ENCODE measurements at places on chromosomes 4 and X.

DNA sequence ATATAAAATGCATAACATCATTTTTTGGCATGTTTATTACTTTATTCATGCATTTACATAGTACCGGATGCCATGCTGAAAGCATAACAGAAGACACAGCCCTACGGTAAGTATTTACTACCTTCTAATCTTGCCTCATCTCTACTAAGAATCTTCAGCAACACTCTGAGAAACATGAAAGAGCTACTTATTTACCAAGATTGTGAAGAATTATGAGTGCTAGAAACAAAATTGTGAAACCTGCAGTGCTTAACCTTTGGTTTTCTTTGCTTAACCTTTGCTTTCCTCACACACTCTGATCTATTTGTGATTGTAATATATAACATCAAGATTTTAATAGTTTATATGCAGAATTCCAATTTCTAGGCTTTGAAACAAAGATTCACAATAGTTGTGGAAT is 7.4 kb downstream of the ANTXR2 start:
- no peak for DNase-seq

GRCh38 chrX:15399962-15400391 is 15.8 kb upstream of the VEGFD start:
- no peak for DNase-seq

- no peak for DNase-seq
Observed at GRCh38 chr4:143538979-143539669, 25.6 kb downstream of the SMARCA5 start.

DNA sequence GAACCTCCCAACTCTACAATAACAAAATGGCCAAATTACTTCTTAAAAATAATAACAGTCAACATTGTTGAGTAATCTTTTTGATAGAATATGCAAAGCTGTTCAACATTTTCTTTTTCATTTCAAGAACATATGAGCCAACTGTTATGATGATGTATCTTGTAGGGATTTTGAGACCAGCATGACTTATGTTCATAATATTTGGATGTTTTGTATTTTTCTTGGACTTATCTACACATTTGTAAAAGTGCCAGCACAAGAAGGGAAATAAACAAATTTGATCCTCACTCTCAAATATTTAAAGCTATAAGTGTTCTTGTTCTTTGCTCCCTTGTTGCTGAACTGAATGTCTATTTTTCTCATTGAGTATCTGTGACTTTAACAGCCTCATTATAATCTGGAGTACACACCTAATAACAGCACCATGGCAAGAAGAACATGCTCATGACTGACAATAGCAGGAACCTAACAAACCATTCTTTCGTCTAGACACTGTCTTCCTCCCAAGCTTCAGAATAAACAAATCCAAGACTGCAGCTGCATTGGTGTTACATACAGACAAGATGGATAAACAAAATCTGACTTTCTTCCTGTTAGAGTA is 1049.7 kb downstream of the FAT4 start:
- no peak for DNase-seq

Data from stimulated activated naive CD4-positive, alpha-beta T cell (primary cell).